ENCODE measurements at places on chromosomes 5 and 9. TPM values are rescaled to one million over a fixed set of nuclear protein-coding genes. Genes with fewer than 3 reads are reported as not detected.

- H3K4me3 ChIP-seq: no peak overlapping the region
- no peaks in the 10 kb centered on the region for H3K4me1 ChIP-seq
- no peaks in the 10 kb centered on the region for H3K27me3 ChIP-seq
- H3K27ac ChIP-seq: no peak overlapping the region
- H3K36me3 ChIP-seq: no peaks in the 10 kb centered on the region
Observed at GRCh38 chr9:74379718-74380117, 117.4 kb upstream of the RORB start.

- H3K4me3 ChIP-seq: no peak overlapping the region
- DNase-seq: no peak
- peaks cover 5% of the 10 kb centered on the region for H3K4me1 ChIP-seq
- no peaks in the 10 kb centered on the region for H3K36me3 ChIP-seq
- H3K27ac ChIP-seq: peak overlapping the region; percentile 63
- H3K27me3 ChIP-seq: no peaks in the 10 kb centered on the region
Observed at GRCh38 chr9:137042751-137043727, 2.9 kb downstream of the NPDC1 start.

DNA sequence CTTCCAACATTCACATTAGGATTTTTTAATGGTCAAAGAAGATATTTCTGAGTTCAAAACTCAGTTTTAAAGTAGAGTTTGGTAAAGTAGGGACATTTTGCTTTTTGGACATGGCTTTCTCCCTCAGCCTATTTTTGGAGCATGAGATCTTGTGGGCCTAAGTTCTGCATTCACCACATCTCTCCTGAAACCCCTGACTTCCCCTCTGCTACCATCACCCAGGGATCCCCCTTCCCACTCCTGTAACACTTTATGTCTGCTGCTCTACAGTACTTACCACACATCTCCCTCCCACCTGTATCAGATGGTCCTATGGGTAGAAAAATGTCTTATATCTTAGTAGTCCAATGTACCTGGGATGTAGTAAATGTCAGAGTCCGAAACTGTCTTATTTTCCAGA, 48.2 kb upstream of the JAK2 start:
- no peak overlapping the region for H3K4me3 ChIP-seq
- DNase-seq: no peak
- H3K36me3 ChIP-seq: no peaks in the 10 kb centered on the region
- no peak overlapping the region for H3K27ac ChIP-seq

- peaks cover 9% of the 10 kb centered on the region for H3K4me1 ChIP-seq
- no peak for DNase-seq
- no peak overlapping the region for H3K4me3 ChIP-seq
- H3K27me3 ChIP-seq: no peaks in the 10 kb centered on the region
- peaks cover 5% of the 10 kb centered on the region for H3K36me3 ChIP-seq
Observed at GRCh38 chr5:134555890-134556311, 30.4 kb downstream of the JADE2 start.

- peaks cover 21% of the 10 kb centered on the region for H3K36me3 ChIP-seq
- no peaks in the 10 kb centered on the region for H3K4me1 ChIP-seq
- H3K4me3 ChIP-seq: no peak overlapping the region
- DNase-seq: no peak
- H3K27me3 ChIP-seq: no peaks in the 10 kb centered on the region
Observed at GRCh38 chr9:123073441-123073840, 40.0 kb downstream of the GPR21 start.

- no peak overlapping the region for H3K27ac ChIP-seq
- DNase-seq: no peak
- H3K4me3 ChIP-seq: no peak overlapping the region
- no peaks in the 10 kb centered on the region for H3K27me3 ChIP-seq
- H3K36me3 ChIP-seq: no peaks in the 10 kb centered on the region
Observed at GRCh38 chr5:91070761-91071550, 312.2 kb downstream of the ARRDC3 start.

- no peaks in the 10 kb centered on the region for H3K36me3 ChIP-seq
- DNase-seq: no peak
- H3K27ac ChIP-seq: no peak overlapping the region
- H3K4me3 ChIP-seq: no peak overlapping the region
- no peaks in the 10 kb centered on the region for H3K4me1 ChIP-seq
Observed at GRCh38 chr5:121285801-121286521, 565.7 kb upstream of the FTMT start.

GRCh38 chr9:17807613-17808282, 228.9 kb downstream of the SH3GL2 start:
- DNase-seq: no peak
- H3K4me3 ChIP-seq: no peak overlapping the region
- no peaks in the 10 kb centered on the region for H3K4me1 ChIP-seq
- no peak overlapping the region for H3K27ac ChIP-seq

DNA sequence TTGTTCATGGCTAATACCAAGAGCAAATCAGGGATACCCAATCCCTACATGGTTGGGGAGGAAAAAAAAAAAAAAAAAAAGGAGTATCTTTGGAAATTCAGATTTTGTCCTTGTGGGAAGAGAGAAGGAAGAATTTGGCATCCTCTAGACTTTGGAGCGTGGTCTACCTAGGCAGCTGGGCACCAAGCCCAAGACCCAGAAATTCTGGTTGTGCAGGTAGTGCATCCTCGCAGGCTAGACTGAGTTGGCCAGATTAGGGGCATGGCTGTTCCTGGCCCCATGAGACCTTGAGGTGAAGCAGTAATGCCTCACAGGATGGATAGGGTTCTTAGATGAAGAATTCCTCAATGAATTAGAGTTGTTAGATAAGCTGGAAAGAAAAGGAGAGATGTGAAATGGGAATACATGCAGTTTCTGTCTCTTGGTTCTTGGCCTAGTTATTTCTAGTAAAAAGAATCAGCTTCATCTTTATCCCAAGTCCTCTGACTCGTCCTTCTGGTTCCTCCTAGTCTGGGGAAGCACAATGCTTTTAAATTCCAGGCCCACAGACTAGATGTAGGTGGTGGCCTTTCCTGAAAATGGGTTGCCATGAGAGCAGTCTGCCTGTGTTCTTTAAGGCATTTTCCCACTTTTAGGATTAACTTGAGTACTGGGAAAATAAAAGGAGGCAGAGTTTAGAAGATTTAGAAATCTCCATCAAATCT, 140.5 kb upstream of the RUSC2 start:
- H3K27ac ChIP-seq: no peak overlapping the region
- no peaks in the 10 kb centered on the region for H3K36me3 ChIP-seq
- H3K4me1 ChIP-seq: peaks cover 16% of the 10 kb centered on the region
- DNase-seq: peak; percentile 39

GRCh38 chr5:32508806-32509805, 64.6 kb upstream of the ZFR start:
- H3K4me1 ChIP-seq: no peaks in the 10 kb centered on the region
- no peaks in the 10 kb centered on the region for H3K27me3 ChIP-seq
- no peak overlapping the region for H3K27ac ChIP-seq

GRCh38 chr5:171312129-171312974, 3.3 kb downstream of the TLX3 start:
- peaks cover 31% of the 10 kb centered on the region for H3K4me1 ChIP-seq
- DNase-seq: no peak
- peaks cover 80% of the 10 kb centered on the region for H3K27me3 ChIP-seq
- H3K36me3 ChIP-seq: no peaks in the 10 kb centered on the region
- H3K4me3 ChIP-seq: no peak overlapping the region

DNA sequence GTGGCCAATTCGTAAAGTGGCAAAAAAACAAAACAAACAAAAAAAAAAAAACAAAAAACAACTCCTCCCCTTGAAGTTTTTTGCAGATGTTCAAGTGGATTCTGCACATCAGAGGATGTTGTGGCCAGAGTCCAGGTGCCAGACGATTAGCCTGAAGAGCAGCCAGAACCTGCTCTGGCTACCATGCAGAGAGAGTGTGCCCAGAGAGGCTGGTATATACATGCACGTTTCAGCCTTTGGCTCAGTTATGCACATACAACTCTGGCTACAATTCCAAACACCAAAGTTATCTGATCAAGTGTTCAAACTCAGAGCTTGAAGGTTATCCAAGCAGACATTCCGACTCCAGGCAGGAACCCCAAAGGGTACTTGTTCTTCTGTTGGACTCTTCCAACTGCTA, 34.7 kb downstream of the GGTA1 start:
- no peaks in the 10 kb centered on the region for H3K36me3 ChIP-seq
- no peaks in the 10 kb centered on the region for H3K4me1 ChIP-seq
- no peaks in the 10 kb centered on the region for H3K27me3 ChIP-seq
- no peak for DNase-seq
- H3K4me3 ChIP-seq: no peak overlapping the region

GRCh38 chr9:31916591-31917241, 467.7 kb upstream of the ACO1 start:
- no peaks in the 10 kb centered on the region for H3K4me1 ChIP-seq
- no peak overlapping the region for H3K4me3 ChIP-seq
- DNase-seq: no peak
- H3K27ac ChIP-seq: no peak overlapping the region
- no peaks in the 10 kb centered on the region for H3K36me3 ChIP-seq

GRCh38 chr9:121023064-121023463, 27.0 kb downstream of the C5 start:
- H3K36me3 ChIP-seq: no peaks in the 10 kb centered on the region
- no peak overlapping the region for H3K4me3 ChIP-seq
- no peak for DNase-seq
- H3K4me1 ChIP-seq: no peaks in the 10 kb centered on the region
- no peaks in the 10 kb centered on the region for H3K27me3 ChIP-seq
- H3K27ac ChIP-seq: no peak overlapping the region

DNA sequence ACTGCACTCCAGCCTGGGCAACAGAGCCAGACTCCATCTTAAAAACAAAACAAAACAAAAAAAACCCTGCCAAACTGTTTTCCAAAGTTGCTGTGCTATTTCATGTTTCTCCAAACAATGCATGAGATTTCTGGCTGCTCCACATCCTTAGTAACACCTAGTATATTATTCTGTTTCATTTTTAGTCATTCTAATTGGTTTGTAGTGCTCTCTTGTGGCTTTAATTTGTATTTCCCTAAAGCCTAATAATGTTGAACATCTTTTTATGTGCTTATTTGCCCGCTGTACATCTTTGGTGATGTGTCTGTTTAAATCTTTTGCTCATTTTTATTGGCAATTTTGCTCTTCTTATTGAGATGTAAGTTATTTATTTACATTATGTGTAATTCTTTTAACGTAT, 18.4 kb upstream of the TTC1 start:
- peaks cover 13% of the 10 kb centered on the region for H3K27me3 ChIP-seq
- no peak overlapping the region for H3K4me3 ChIP-seq
- no peaks in the 10 kb centered on the region for H3K36me3 ChIP-seq
- no peaks in the 10 kb centered on the region for H3K4me1 ChIP-seq
- no peak overlapping the region for H3K27ac ChIP-seq

GRCh38 chr5:143311428-143311827, 92.1 kb downstream of the NR3C1 start:
- no peak overlapping the region for H3K27ac ChIP-seq
- H3K27me3 ChIP-seq: no peaks in the 10 kb centered on the region
- H3K4me3 ChIP-seq: no peak overlapping the region
- peaks cover 5% of the 10 kb centered on the region for H3K36me3 ChIP-seq

- H3K4me1 ChIP-seq: no peaks in the 10 kb centered on the region
- H3K27ac ChIP-seq: no peak overlapping the region
- no peak overlapping the region for H3K4me3 ChIP-seq
Observed at GRCh38 chr5:8396246-8396645, 527.3 kb downstream of the MTRR start.

GRCh38 chr9:129073404-129073803, 7.5 kb upstream of the DOLPP1 start:
- no peaks in the 10 kb centered on the region for H3K27me3 ChIP-seq
- no peaks in the 10 kb centered on the region for H3K36me3 ChIP-seq
- no peak overlapping the region for H3K27ac ChIP-seq
- DNase-seq: no peak
- no peak overlapping the region for H3K4me3 ChIP-seq

DNA sequence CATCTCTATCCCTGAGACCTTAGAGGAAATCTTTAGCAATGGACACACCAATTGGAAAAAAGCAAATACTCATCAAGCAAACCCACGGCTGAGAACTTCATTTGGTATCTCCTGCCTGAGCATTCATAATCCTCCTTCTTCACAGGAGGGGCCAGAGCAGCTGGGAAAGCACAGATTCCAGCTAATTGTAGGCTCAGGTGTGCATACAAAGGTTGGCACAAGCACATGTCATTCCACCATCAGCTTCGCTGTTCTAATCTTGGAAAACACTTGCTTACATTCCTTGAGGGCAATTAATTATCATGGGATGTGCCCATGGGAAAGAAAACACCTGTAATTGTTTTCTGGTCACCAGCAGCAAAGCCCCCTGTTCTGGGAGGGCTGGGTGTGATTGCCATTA, 376.6 kb downstream of the SPOCK1 start:
- no peak for DNase-seq
- peak overlapping the region; percentile 17 for H3K27ac ChIP-seq
- H3K27me3 ChIP-seq: no peaks in the 10 kb centered on the region
- H3K4me3 ChIP-seq: no peak overlapping the region
- peaks cover 11% of the 10 kb centered on the region for H3K4me1 ChIP-seq

DNA sequence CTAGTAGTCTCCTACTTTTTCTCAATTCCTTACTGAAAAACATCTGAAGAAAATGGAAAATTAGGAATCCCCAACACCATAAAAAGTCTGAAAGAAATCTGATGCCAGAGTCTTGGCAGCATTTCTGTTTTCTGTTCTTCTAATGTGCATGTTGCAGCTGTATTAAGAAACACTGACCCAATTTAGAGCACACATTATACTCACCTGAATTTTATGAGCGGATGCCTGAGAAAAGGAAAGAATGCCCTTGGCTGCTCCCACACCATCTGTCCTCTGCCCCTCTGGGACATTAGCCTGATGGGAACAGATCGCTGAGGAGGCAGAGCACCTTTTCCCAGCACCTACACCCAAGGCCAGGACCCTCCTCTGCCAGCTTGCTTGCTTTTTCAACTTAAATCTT, 14.1 kb upstream of the ANP32B start:
- no peaks in the 10 kb centered on the region for H3K4me1 ChIP-seq
- no peaks in the 10 kb centered on the region for H3K36me3 ChIP-seq
- H3K27ac ChIP-seq: no peak overlapping the region
- DNase-seq: no peak
- no peak overlapping the region for H3K4me3 ChIP-seq
- no peaks in the 10 kb centered on the region for H3K27me3 ChIP-seq

- no peaks in the 10 kb centered on the region for H3K4me1 ChIP-seq
- H3K4me3 ChIP-seq: no peak overlapping the region
- no peaks in the 10 kb centered on the region for H3K27me3 ChIP-seq
- no peak overlapping the region for H3K27ac ChIP-seq
- no peak for DNase-seq
- no peaks in the 10 kb centered on the region for H3K36me3 ChIP-seq
Observed at GRCh38 chr5:140591747-140592372, 27.2 kb downstream of the SLC35A4 start.

DNA sequence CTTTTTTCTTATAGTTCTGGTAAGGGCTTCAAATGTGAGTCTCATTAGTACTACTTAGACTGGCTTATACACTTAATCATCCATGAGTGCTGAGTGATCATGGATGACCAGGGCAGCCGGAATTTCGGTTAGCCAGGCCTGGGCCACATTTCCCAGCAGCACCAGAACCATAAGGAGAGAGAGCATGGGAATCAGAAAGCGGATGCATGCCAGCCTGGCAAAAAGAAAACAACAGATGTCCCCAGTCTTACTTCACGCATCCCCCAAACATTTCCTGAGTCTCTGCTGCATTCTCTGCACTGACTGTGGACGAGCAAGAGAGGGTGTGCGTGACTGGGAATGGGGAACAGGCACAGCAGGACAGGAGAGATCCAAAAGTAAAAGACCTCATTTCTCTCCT, 371.1 kb upstream of the ZNF608 start:
- no peaks in the 10 kb centered on the region for H3K4me1 ChIP-seq
- no peaks in the 10 kb centered on the region for H3K27me3 ChIP-seq
- H3K27ac ChIP-seq: no peak overlapping the region
- DNase-seq: no peak

Gene SLC36A3
- total RNA-seq: not detected

Gene ANKRA2
- 9.2 TPM for total RNA-seq

Gene C5orf15
- total RNA-seq: 16.6 TPM

Gene SARDH
- 22.4 TPM for total RNA-seq

Gene REXO4
- total RNA-seq: 16.2 TPM

Gene OLFM1
- 7.9 TPM for total RNA-seq

Gene VPS13A
- 7.4 TPM for total RNA-seq
